NCI-H2029 (cell line): ENCODE measurements at places on chromosomes 2 and 18.

GRCh38 chr2:72803151-72803550 lies 22.7 kb downstream of the EXOC6B start:
- DNase-seq = no peak

GRCh38 chr2:9002637-9003365 lies 683 bp downstream of the MBOAT2 start:
- DNase-seq = no peak

- no peak for DNase-seq
These were observed 25.9 kb downstream of the CD8A start for GRCh38 chr2:86764661-86765309.

GRCh38 chr2:179711375-179711774 lies 150.0 kb downstream of the ZNF385B start:
- no peak for DNase-seq

GRCh38 chr2:218984239-218985020 lies 554 bp downstream of the FEV start:
- DNase-seq = no peak

- peak; percentile 6 for DNase-seq
These were observed 929.2 kb upstream of the SOX11 start for GRCh38 chr2:4762951-4763376.
